GM12892 (cell line): ENCODE measurements at places on chromosomes 6 and 20.

DNA sequence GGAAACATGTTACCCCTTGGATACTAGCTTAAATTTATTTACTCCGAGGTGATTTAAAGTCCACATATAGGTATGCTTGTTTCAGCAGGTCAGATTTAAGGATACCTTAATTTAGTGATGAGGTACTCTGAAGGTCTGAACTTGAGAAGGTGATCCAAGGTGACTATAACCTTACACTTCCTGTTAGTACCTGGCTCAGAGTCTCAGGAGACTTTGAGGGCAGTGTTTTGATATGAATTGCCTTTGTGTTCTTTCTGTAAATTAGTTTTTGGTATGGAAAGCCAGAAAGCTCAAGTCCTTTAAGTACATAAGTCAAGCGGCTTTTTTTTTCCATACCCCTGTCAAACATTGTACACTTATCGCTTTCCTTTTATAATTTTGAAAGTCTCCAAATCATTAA is 489.0 kb downstream of the CDKAL1 start:
- no peak for DNase-seq

- no peak for DNase-seq
Observed at GRCh38 chr6:169619650-169620049, 82.2 kb downstream of the WDR27 start.

- DNase-seq, result no peak
Observed at GRCh38 chr6:162408826-162409535, 318.6 kb downstream of the PRKN start.

DNA sequence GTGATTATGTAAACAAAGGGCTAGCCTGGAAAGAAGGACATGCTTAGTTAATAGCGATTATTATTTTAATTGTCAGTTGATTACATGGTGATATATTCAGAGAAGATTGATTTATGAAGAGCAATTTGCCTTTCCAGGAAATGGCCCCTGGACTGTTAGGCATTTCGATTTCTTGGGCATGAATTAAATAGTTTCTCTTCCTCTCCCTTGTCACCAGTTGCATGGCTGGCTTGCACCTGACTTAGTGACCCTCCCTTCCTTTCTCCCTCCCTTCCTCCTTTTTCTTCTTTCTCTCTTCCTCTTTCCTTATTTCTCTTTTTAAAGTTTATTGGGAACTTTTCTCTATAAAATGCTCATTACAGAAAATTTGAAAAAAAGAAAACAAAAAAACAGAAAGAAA is 235.4 kb downstream of the CDC5L start:
- no peak for DNase-seq

- DNase-seq, result no peak
Observed at GRCh38 chr6:151738960-151739359, 68.5 kb upstream of the ESR1 start.

GRCh38 chr6:151808371-151809241 is 1.1 kb downstream of the ESR1 start:
- no peak for DNase-seq

GRCh38 chr6:74749211-74750147 is 456.4 kb downstream of the COL12A1 start:
- no peak for DNase-seq

DNA sequence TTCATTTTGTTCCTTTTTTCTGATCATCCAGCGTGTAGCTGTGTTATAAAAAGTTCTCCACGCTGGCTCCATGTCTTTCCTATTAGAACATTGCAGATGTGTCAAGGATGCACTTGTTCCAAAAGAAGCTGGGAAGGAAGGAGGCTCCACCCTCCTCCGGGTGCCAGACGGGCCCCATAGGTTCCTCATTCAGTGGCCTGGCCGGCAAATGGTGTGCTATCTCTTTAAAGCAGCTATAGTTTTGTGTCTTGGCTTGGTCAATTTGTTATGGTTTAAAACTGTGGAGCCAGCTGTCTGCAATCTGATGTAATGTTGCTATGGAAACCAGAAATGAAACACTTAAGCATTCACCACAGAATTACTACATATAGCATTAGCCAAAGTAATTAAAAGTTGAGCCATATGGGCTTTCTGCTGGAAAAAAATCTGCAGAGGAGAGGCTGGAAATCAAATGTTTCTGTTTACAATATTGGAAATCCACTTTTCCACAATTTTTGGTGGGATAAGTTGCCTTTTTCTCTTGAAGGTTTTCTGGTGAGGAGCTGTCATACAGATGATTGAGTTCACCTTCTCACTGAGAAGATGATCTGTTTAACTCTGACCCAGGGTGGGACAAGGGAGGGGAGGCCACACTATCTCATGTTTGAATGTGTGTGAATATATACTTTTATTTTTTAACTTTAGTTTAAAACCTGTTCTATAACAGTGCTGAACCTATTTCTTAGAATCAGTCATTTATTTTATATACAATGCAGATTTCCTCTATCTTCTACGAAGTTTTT is 167.4 kb downstream of the SASH1 start:
- no peak for DNase-seq

GRCh38 chr6:141105481-141105880 is 1027.2 kb upstream of the GJE1 start:
- DNase-seq, result no peak
